ENCODE measurements at places on chromosomes 13 and 19.

- no peaks in the 10 kb centered on the region for H3K27me3 ChIP-seq
- H3K27ac ChIP-seq = peak within 1 kb of the TSS; percentile 71
Observed at GRCh38 chr19:55640577-55641425, at the start of gene ZNF580. TSS of gene ZNF580 (plus strand) at chr19:55641002. CDS start at chr19:55642509, 1,507 bp downstream.

- no peaks in the 10 kb centered on the region for H3K27me3 ChIP-seq
- no peak overlapping the region for H3K4me3 ChIP-seq
- no peak overlapping the region for H3K27ac ChIP-seq
- no peak for DNase-seq
Observed at GRCh38 chr19:35661995-35662340, 4.3 kb upstream of the UPK1A start.

GRCh38 chr19:14505488-14506239 is 9.7 kb upstream of the GIPC1 start:
- H3K27ac ChIP-seq = peak overlapping the region; percentile 87
- no peaks in the 10 kb centered on the region for H3K27me3 ChIP-seq
- peak; percentile 75 for DNase-seq
- H3K4me1 ChIP-seq = peaks cover 24% of the 10 kb centered on the region

- H3K27ac ChIP-seq = no peak overlapping the region
- no peak for DNase-seq
- H3K4me3 ChIP-seq = no peak overlapping the region
- no peaks in the 10 kb centered on the region for H3K4me1 ChIP-seq
- peaks cover 3% of the 10 kb centered on the region for H3K36me3 ChIP-seq
Observed at GRCh38 chr13:31131470-31131961, 30.2 kb downstream of the HSPH1 start.

GRCh38 chr19:28026636-28027035 is 1186.3 kb downstream of the UQCRFS1 start:
- H3K36me3 ChIP-seq = no peaks in the 10 kb centered on the region
- peaks cover 4% of the 10 kb centered on the region for H3K4me1 ChIP-seq
- no peak overlapping the region for H3K27ac ChIP-seq
- H3K4me3 ChIP-seq = no peak overlapping the region
- no peaks in the 10 kb centered on the region for H3K27me3 ChIP-seq

DNA sequence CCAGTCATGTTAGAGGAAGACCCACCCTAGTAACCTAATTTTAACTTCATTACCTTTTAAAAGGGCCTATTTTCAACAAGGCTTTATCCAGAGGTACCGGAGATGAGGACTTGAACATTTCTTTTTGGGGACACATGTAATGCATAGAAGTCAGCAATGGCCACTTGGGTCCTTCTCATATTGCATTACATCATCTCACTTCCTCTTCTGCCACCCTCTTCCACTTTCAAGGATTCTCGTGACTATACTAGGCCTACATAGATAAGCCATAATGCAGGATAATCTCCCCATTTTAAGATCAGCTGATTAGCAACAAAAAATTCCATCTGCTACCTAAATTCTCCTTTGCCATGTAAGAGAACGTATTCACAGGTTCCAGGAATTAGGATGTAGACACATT is 557.2 kb downstream of the KCTD12 start:
- no peaks in the 10 kb centered on the region for H3K4me1 ChIP-seq
- DNase-seq = no peak
- no peak overlapping the region for H3K4me3 ChIP-seq
- no peaks in the 10 kb centered on the region for H3K36me3 ChIP-seq
- H3K27ac ChIP-seq = no peak overlapping the region

DNA sequence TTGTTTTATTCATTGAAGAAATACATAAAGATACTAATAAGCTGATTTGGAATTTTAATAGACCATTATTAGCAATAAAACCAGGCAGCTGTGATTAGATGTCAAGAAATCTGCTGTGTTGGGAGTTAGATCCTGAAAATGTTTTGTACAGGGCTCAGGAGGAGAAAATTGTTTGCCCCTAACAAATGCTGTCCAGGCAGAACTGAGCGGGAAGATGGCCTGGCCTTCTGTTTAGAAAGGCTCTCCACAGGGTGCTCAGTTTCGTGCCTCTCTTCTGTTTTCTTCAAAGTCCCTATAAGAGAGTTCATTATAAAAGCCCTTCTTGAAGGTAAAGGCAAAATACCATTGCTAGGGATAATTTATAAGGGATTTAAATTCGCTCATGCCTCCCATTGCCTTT is 64.1 kb downstream of the ERCC5 start:
- no peak overlapping the region for H3K4me3 ChIP-seq
- no peaks in the 10 kb centered on the region for H3K4me1 ChIP-seq
- no peak for DNase-seq
- H3K36me3 ChIP-seq = no peaks in the 10 kb centered on the region
- H3K27me3 ChIP-seq = no peaks in the 10 kb centered on the region

- no peaks in the 10 kb centered on the region for H3K27me3 ChIP-seq
- H3K4me3 ChIP-seq = no peak overlapping the region
- H3K27ac ChIP-seq = no peak overlapping the region
Observed at GRCh38 chr13:104414181-104414580, 1348.0 kb upstream of the SLC10A2 start.

- H3K27me3 ChIP-seq = no peaks in the 10 kb centered on the region
- DNase-seq = no peak
- peak overlapping the region; percentile 96 for H3K27ac ChIP-seq
- H3K4me1 ChIP-seq = peaks cover 43% of the 10 kb centered on the region
- H3K36me3 ChIP-seq = peaks cover 47% of the 10 kb centered on the region
Observed at GRCh38 chr19:3983936-3984583, 1.2 kb downstream of the EEF2 start.

GRCh38 chr19:47490847-47491246 is 6.8 kb upstream of the KPTN start:
- no peaks in the 10 kb centered on the region for H3K4me1 ChIP-seq
- no peaks in the 10 kb centered on the region for H3K36me3 ChIP-seq
- H3K4me3 ChIP-seq = no peak overlapping the region
- DNase-seq = no peak
- no peaks in the 10 kb centered on the region for H3K27me3 ChIP-seq

DNA sequence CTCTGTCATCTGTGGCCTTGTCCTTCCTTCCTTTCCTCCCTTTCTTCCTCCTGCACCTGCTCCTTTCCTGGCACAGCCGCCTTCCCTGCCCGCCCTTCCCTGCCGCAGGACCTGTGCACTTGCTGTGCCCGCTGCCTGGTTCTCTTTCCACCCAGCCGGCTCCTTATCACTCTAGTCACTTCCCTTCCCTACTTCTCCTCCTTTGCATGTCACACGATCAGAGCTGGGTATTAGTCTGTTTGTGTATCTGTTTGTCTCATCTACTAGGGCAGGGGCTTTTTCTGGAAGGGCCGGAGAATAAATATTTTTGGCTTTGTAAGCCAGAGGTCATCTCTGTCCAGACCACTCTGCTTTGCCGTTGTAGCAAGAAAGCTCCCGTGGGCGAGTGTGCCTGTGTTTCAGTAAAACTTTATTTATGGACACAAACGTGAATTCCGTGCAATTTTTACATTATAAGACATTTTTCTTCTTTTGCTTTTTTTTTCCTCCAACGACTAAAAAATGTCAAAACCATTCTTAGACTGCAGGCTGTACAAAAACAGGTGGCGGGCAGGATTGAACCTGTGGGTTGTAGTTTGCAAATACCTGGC is 6.1 kb downstream of the KDM4B start:
- H3K36me3 ChIP-seq = no peaks in the 10 kb centered on the region
- peaks cover 61% of the 10 kb centered on the region for H3K4me1 ChIP-seq
- no peaks in the 10 kb centered on the region for H3K27me3 ChIP-seq
- no peak overlapping the region for H3K27ac ChIP-seq
- DNase-seq = no peak

- DNase-seq = no peak
- H3K4me1 ChIP-seq = no peaks in the 10 kb centered on the region
- no peak overlapping the region for H3K4me3 ChIP-seq
- no peaks in the 10 kb centered on the region for H3K27me3 ChIP-seq
- no peak overlapping the region for H3K27ac ChIP-seq
- H3K36me3 ChIP-seq = no peaks in the 10 kb centered on the region
Observed at GRCh38 chr13:38564256-38565150, 122.4 kb upstream of the FREM2 start.

All from astrocyte (in vitro differentiated cells and primary cell).